Stimulated activated CD8-positive, alpha-beta memory T cell treated with anti-CD3 and anti-CD28 coated beads, Interleukin-4, amount 100 ng/mL, for 1 hour (primary cell): ENCODE measurements at places on chromosomes 2 and 18.

DNA sequence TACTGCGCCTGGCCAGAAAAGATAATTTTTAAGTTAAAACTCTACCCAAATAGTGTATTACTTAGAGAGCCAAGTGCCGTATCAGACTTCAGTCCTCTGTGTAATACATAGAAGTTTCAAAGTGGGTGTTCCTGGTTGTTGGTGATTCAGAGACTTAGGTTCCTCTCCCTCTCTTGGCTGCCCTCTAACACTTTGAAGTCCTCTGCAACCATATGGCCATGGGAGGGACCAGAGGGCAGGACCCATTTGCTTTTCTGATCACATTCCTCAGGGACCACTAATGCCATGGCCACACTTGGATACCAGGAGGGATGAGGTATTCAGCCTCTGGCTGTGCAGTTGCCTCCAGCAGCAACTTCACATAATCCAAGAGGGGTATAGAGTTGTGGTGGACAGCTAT lies 131.5 kb downstream of the CAPN13 start:
- no peak for DNase-seq

- no peak for DNase-seq
Measured at GRCh38 chr2:172350839-172351479, 76.4 kb upstream of the ITGA6 start.

DNA sequence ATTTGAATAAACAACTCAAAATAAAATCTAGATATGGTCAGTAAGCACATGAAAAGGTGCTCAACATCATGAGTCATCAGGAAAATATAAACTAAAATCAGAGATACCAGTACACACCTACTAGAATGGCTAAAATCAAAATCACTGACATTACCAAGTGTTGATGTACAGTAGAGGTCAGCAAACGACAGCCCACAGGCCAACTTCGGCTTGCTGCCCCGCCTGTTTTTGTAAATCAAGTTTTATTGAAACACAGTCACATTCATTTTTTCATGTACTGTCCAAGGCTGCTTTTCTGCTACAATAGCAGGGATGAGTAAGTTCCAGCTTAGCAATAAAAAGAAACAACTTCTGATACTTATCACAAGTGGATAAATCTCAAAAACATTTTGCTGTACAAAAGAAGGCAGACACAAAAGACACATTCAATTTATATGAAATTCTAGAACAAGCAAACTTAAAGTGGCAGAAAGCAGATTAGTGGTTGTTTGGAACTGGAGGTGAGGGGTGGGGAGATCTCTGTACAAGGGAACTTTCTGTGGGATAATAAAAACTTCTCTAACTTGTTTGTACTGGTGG lies 32.1 kb downstream of the TRAK2 start:
- DNase-seq = no peak

DNA sequence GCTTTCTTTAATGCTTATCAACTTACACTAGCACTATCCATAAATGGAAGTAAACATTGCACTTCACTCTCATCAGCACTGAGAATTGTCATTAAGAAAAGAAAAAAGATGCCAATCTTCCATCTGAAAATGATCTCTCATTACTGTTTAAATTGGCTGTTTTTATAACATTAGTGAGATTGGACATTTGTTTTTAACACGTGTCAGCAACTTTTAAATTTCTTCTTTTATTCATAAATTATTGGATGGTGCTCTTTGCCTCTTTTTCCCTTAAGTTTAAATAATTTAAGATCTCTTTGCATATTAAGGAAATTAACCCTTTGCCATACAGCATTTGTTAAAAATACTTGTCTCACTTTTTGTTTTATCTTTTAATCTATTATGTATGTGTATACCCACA lies 146.5 kb upstream of the CHST9 start:
- DNase-seq = no peak

- no peak for DNase-seq
Measured at GRCh38 chr2:98172150-98172765, 85.3 kb downstream of the VWA3B start.
